ENCODE measurements at places on chromosomes 4 and X.
A peak's percentile ranks its signal among the peaks of the same experiment; 100 is the strongest.

DNA sequence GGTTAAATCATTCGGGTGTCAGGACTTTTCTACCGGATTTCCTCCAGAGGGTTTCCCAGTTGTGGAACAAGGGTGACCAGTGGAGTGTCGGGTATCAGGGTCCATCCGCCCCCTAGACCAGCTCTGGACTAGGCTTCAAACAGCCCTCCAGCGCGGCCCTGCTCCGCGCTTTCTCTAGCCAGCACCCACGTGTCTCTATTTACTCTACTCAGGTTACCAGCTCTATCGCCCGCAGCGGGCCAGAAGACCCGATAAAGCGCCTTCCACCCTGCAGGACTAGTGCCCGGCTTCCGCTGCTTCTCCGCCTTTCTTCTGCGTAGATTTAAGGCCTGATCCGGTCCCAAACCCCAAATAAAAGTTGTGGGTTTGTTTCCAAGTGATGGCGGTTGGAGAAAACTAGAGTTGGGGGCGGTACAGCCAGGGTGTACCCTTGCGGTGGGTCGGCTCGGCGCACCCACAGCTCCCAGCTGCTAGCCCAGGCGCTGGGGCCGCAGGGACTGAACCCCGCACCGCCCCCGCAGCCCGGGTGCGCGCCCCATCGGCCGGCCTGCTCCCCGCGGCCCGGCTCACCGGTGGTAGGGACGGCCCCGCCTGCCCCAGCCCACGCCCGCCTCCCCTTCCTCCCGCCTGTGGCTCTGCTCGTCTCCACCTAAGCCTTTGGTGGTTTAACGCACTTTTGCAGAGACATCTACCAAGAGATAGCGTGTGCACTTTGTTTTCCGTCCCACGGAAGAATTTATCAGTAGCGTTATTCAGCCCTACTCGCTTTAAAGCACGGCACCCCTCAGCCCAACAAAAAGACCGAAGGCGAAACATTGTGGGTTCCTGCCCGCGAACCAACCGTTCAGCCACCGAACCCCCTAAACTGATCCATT, 2.1 kb downstream of the LEF1 start:
- peak; percentile 22 for DNase-seq

DNA sequence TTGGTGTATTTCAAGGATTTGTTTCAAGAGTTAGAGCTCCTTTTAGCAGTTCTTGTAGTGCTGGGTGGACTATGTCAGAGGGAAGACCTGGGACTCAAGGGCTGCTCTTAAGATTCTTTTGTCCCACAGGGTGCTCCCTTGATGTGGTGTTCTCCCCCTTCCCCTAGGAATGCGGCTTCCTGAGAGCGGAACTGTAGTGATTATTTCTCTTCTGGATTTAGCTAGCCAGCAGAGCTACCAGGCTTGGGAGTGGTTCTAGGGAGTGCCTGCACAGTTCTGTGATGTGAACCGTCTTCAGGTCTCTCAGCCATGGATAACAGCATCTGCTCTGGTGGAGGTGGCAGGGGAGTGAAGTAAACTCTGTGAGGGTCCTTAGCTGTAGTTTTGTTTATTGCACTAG, 336.8 kb downstream of the FSTL5 start:
- no peak for DNase-seq

- DNase-seq = no peak
These were observed 750.1 kb upstream of the ADGRL3 start for GRCh38 chr4:60450054-60450453.

DNA sequence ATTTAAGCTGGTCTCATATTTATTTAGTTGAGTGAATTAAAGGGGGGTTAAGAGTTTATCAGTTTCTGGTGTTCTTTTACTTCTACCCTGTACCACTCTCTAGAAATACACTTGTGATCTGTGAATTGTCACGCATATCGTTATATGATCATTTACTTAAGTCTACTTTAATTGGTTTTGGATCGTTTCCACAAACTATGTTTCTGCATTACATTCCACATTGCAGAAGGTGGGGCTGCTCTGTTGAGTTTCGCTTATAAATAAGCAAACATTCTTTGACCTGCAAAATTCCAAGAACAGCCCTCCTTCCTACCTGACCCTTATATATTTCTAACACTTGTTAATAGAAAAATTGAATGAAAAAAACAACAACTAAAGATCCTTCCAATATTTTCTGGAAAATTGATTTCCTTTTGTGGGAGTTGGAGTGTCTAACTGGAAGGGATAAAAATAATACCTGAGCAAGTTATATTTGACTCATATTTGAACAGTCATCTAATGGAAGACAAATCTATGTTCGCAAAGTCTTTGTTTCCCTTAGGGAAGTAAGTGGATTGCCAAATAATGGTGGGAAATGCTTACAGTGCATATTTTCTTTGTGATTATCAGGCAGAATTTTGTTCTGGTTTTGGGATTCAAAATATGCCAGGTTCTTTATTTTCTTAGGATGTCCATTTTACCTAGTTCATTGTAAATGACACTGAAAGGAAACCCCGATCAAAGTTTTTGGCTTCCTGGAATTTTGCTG, 152.7 kb downstream of the RELL1 start:
- DNase-seq = no peak

- no peak for DNase-seq
These were observed 9.2 kb downstream of the BOD1L1 start for GRCh38 chr4:13618212-13618806.

DNA sequence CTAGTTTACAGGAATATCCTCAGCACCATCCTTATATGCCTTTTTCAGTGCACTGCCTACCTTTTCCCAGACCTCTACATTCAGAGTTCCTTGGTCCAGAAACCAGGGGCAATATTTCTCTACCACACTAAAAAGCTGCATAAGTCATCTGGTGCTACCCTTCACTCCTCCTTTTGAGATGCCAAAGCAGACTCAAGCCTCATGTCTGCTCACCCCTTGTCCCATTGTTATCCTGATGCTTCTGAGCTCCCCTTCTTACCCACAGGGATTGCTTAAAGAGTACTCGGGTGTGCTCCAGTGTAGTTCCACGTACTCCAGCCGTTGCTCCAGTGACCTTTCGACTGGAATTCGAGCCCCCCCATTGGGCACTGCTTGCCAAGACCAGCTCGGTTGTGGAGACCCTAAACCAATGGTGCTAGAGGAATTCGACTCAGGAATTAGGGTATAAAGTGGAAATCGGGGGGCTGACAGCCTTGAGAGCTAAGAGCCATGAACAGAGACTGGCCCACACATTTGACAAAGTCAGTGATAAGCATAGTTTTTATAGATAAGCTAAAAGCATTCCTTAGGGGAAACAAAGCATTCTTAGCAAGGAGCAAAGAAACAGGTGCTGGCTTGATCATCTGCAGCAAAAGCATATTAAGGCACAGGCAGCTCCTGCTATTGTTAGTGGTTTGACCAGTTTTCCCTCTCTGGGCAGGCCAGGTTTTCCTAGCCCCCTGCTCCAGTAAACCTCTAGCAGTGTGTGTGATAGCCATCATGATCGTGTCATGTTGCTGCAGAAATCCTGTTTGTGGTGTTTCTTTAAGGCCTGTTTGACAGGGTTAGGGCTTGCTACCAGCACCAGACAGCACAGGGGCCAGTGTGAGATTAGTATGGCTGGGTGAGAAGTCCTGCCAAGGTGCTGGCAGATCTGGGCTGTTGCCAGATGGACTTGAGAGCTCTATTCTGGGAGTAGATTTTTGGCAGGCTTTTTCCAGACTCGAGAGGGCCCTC, 57.5 kb upstream of the WDR1 start:
- DNase-seq = no peak

GRCh38 chrX:55161581-55161980, 58.6 kb upstream of the PAGE5 start:
- peak; percentile 61 for DNase-seq

DNA sequence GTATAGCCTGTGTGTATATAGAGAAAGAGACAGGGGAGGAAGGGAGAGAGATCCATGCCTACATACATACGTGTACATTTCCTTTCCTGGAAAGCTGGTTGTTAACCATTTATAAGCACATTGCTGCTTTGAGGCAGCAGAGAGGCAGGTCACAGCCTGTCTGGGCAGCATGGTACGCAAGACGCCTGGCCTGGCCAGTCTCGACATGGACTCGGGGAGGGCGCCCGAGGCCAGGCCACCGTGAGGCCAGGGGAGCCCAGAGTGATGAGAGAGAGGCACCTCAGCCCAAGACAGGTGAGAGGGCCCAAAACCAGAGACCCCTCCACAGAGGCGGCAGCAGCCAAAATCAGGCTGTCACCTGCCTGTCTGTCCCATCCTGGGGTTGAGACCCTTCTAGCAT, 3.9 kb downstream of the TREX2 start:
- DNase-seq = no peak

DNA sequence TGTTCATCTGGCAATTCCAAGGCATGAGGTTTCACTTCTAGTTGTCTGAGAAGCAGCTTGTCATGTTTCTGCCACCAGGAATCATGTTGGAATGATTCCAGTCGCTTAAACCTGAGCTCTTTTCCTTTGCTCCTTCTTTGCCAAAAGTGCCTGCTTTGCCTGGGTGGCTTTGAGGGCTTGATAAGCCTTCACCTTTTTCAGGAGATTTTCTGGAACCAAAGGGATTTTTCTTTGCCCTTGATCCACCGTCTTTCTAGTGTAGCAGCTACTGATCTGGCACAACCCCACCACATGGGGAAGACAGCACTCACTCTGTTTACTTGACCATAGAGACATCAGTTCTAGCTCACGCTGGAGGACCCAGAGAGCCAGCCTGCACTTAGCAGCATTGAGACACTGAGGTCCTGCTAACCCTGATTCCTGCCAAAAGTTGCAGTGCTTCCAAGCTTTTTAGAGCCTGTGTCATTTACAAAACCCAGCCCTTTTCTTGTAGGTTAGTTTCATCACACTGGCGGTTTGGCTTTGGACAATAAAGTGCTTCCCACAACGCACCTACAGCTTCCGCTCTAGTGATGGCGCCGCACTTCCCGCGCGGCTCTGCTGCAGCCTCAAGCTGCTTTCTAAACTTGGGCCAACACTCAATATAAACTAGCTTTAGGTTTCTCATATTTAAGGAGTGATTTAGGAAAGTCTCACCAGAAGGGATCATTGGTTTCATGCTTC, 7.3 kb upstream of the CCNI start:
- no peak for DNase-seq

GRCh38 chr4:18816228-18816895, 794.8 kb upstream of the LCORL start:
- DNase-seq = no peak

GRCh38 chrX:78452356-78452755, 124.9 kb upstream of the CYSLTR1 start:
- DNase-seq = no peak

GRCh38 chrX:101393530-101394305, 2.9 kb downstream of the RPL36A start:
- DNase-seq = no peak

Data from SHP77 treated with DMSO at 0.1 percent for 48 hours (cell line).